H9 (cell line): ENCODE measurements at places on chromosomes 16 and 17. TPM values are rescaled to one million over a fixed set of nuclear protein-coding genes. Genes with fewer than 3 reads are reported as not detected.

MYH3 gene
- 1.9 and 2.9 TPM in 2 replicates for total RNA-seq

ABCC6 gene
- total RNA-seq, result 1.1 TPM in 2 replicates

DNA sequence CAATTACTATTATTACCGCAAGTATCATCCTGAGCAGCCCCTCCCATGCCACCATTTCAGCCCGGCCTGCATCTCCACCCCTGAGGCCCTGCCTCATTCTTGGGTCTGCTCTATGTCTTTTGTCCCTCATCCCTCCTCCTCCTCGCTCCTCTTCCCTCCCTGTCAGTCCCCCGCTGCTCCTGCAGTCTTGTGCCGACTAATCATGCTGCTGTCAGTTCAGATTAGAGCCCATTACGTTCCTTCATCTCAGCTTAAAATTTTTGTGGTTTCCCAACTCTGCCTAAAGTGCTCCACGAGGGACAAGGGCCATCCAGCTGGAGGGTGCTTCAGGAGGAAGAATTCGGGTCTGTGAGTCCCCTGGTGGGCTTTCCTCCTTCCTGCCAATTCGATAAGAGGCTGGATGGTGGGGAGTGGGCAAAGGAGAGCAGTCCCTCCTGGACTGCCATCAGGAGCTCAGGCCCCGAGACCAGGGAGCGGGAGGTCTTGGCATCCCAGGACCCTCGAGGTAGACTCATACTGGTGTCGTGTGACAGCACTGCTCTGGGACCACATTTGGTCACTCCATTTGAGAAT is 32.9 kb upstream of the GOSR2 start:
- no peak for DNase-seq

- DNase-seq, result peak; percentile 79
Observed at GRCh38 chr16:74107795-74108610, 188.6 kb upstream of the PSMD7 start.

- no peak for DNase-seq
Observed at GRCh38 chr16:64638766-64639165, 483.1 kb downstream of the CDH11 start.

DNA sequence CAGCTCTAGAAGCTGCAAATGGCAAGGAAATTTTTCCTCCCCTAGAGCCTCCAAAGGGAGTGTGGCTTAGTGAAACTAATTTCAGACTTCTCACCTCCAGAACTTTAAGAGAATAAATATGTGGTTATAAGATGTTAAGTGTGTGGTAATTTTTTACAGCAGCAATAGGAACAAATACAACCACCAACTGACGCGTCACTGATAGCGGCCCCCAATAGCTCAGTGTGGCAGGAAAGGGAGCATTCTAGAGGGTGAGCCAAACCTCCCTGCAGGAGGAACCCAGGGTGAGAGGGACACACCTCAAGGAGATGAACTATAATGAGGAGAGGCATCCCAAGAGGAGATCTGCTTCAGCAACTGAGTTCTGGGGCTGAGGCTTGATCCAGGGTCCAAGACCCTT is 4.0 kb downstream of the CCL4 start:
- no peak for DNase-seq

DNA sequence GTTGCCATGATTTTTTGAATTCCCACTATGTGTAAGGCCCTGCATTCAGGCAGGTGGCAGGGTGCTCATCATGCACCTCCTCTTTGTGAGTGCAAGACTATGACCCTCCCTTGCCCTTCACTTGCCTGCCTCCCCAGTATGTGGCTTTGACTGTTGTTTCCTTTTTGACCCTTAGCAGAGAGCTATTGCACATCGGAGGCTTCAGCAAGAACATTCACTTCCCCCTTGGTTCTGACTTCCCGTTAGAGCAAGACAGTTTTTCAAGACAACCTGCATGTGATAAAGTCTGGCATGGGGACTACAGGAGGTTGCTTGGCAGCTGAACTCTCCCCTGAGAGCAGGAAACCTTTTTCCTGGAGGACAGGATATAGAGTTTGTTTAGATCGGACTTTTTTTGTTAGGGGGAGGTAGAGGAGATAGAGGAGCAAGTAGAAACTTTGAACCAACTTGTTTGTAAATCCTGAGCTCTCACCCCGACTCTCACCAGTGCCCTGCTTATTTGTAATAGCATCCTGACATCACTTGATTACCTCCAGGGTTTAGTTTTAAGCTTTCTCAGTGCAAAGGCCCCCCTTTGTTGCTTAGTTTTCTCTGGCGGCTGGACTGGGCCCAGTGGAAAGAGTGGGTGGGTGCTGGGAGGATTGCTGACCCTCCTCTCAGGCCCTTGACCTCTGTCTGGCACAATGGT is 34.3 kb downstream of the LIMD2 start:
- no peak for DNase-seq

DNA sequence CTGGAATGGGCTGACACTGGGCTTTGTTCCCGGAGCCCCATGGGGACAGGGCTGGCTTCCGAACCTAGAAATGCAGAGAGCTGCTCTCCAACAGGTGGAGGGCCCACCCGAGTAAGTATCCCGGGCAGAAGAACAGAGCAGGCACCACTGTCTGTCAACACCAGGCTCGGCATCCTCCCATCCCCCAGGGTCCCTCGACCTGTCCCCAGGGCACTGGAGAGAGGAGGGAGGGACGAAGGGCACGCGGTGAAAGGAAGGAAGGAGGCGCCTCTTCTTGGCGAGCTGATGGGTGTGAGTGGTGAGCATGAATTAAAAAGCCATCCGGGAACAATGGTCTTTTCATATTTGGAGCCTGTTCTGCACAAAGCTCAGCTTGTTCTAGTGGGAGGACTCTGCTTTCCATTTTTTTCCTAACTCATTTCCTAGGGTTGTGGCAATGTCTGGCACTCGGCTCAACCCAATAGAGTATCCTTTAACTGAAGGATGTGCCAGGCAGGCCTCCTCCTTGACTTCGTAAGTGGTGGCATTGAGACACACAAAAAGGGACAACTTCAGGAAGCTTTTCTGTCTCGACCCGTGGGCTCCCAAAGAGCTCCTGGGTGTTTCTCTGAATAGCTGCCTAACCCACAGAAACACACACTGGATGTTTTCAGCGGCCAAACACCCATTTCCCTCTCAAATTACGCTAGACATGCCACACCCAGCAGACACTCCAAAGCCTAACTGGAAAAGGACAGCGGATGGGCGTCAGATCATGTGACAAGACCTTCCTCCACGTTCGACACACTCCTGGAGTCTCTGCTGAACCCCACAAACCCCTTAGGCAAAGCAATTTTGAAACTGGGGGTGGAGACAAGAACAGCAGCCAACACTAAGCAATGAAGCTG is 47.7 kb downstream of the ZFHX3 start:
- DNase-seq, result no peak
